Breast epithelium (tissue), 4 donors: ENCODE measurements at places on chromosomes 7 and 10.

DNA sequence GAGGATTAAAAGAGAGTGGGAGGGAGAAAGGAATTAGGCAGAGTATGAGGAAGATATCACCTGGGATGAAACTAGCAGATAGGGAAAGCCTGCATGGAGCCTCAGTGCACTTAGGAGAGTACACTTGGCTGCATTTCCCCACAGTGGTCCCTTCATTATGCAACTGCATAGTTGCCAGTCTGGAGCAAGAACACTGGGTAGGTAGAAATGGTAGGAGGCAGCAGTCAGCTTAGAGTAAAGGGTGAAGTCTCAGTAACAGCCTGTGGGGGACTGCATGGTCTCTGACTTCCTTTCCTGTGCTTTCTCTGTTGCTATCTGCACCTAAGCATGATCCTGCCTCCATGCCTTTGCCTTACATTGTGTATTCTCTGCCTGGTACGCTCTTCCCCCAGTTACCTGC, 14.0 kb upstream of the PCGF5 start:
- no peak for DNase-seq
- H3K36me3 ChIP-seq = no peaks in the 10 kb centered on the region
- no peaks in the 10 kb centered on the region for H3K4me1 ChIP-seq
- no peak overlapping the region for H3K27ac ChIP-seq
- no peaks in the 10 kb centered on the region for H3K27me3 ChIP-seq

GRCh38 chr7:82317257-82317721, 126.3 kb downstream of the CACNA2D1 start:
- no peaks in the 10 kb centered on the region for H3K4me1 ChIP-seq
- H3K27ac ChIP-seq = no peak overlapping the region
- H3K36me3 ChIP-seq = no peaks in the 10 kb centered on the region
- no peak overlapping the region for H3K4me3 ChIP-seq
- no peaks in the 10 kb centered on the region for H3K27me3 ChIP-seq

- H3K27me3 ChIP-seq = no peaks in the 10 kb centered on the region
- no peaks in the 10 kb centered on the region for H3K4me1 ChIP-seq
- no peak overlapping the region for H3K27ac ChIP-seq
- no peaks in the 10 kb centered on the region for H3K36me3 ChIP-seq
These were observed 125.9 kb downstream of the GRK5 start for GRCh38 chr10:119333146-119333792.

DNA sequence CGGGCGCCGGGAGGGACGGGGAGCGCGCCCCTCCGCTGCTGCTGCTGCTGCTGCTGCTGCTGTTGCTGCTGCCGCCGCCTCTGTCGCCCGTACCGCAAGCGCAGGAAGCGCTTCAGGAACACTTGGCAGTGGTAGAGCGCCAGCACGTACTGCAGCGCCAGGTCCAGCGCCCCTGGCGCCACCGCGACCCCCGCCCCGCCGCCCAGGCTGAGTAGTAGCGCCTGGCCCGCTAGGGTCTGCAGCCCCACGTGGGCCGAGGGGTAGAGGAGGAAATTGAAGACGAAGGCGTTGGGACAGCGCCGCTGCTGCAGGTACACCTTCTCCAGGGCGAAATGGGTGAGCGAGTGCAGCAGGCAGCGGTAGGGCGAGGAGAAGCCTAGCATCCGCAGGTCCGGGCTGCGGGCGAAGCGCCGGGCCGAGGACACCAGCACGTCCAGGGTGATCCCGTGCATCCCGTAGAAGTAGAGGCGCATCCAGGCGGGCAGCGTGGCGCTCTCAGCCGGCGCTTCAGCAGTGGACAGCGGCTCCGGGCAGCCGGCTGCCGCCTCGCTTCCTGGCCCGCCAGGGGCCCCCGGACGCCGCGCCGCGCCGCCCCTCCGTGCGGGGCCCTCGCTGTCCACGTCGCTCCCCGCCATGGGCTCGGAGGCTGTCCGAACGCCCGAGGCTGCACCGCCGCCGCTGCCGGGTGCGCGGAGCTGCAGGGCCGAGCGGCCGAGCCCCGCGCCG, at the start of gene TMEM229A:
Gene TMEM229A (minus strand): TSS at position 699 of the 726 bp plus-strand sequence. CDS start 64 bp downstream, at position 635.
- H3K27ac ChIP-seq = no peak within 1 kb of the TSS
- H3K36me3 ChIP-seq = no peaks in the 10 kb centered on the region
- H3K4me1 ChIP-seq = peaks cover 6% of the 10 kb centered on the region
- peak within 1 kb of the TSS; percentile 65 for H3K4me3 ChIP-seq

GRCh38 chr10:3877211-3878000, 92.4 kb upstream of the KLF6 start:
- H3K36me3 ChIP-seq = no peaks in the 10 kb centered on the region
- no peaks in the 10 kb centered on the region for H3K4me1 ChIP-seq
- no peaks in the 10 kb centered on the region for H3K27me3 ChIP-seq
- H3K27ac ChIP-seq = no peak overlapping the region
- DNase-seq = no peak

- H3K27ac ChIP-seq = no peak overlapping the region
- no peaks in the 10 kb centered on the region for H3K36me3 ChIP-seq
- no peaks in the 10 kb centered on the region for H3K4me1 ChIP-seq
- no peaks in the 10 kb centered on the region for H3K27me3 ChIP-seq
These were observed 106.2 kb upstream of the KCTD7 start for GRCh38 chr7:66522518-66522917.

DNA sequence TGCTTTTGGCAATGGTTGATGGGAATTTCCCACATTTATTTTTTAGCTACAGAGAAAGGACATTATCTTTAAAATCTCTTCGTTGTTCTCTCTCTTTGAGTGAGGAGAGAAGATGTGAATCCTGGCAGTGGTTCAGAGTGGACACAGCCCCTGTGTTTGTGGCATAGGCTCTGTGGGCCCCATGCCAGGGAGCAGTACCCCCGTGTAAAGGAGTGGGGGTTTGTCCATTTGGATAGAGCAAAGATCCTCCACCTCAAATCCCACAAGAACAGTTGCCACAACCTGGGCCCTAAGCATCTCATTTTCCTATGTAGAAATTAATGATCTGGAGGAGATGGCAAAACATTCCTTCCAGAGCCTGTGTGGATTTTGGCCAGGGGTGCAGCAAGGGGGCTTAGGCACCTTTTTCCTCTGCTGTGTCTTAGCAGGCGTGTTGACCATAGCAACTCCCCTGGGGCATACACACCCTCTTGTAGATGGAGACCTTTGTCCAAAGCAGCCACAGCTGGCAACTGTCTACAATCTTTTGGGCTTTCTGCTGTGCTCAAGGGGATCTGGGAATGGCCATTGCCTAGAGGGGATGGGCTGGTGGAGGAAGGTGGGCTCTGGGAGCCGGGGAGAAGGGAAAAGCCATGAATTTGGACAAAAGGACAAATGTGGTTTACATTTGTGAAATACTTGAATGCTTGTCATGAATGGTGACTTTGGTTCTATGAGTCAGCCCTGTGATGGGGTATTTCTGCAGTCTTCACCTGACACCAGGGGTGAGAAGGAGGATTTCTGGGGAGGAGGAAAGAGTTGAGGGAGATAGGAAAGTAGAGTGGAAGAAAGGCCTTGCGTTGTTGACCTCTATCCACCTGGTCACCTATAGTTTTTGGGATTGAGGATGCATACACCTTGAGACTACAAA, 92.0 kb downstream of the TCF7L2 start:
- H3K36me3 ChIP-seq = no peaks in the 10 kb centered on the region
- H3K4me3 ChIP-seq = no peak overlapping the region
- no peaks in the 10 kb centered on the region for H3K27me3 ChIP-seq
- DNase-seq = no peak
- peaks cover 8% of the 10 kb centered on the region for H3K4me1 ChIP-seq
- H3K27ac ChIP-seq = peak overlapping the region; percentile 80

DNA sequence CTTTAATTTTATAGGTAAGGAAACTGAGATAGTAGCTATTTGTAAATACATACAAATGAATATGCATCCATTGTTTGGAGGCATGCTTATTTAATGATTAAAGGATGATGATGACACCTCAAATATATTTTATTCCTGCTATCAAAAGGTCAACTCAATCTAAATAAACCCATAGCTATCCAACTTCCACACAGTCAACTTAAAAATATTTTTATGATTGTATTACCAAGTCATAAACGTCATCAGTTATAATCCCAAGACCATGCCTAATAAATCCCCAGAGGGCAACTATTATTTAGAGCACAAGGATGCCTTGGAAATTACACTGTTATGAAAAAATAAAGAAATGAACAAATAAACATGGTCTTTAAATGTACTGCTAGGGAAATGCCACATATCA, 102.1 kb downstream of the MPP7 start:
- H3K27me3 ChIP-seq = no peaks in the 10 kb centered on the region
- no peak overlapping the region for H3K4me3 ChIP-seq
- DNase-seq = no peak
- H3K4me1 ChIP-seq = no peaks in the 10 kb centered on the region

DNA sequence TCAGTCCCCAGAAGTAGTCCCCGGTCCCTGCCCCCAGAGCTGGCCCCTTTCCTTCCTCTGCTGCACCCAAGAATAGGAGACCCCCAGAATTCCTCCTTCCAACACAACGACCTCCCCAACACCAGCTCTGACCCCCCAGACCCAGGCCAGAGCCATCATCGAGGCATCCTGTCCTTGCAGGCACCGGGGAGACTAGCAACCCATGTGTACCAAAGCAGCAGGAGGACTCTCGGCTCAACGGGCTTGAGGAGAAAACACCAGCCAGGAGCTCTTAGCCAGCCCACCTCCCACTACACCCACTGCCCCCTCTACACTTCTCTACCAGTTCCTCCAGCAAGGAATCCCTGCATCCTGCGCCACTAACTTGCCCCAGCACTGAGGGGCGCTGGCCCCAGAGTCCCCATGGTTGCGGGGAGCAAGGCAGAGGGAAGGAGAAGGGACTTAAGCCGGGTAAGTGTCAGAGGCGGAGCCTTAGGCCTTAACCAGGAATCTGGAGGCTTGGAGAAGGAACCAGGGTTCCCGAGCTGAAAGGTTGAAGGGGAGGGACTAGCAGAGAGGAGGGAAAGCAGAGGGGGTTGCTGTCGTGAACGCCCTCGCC, 3.9 kb downstream of the GRID1 start:
- H3K4me1 ChIP-seq = peaks cover 7% of the 10 kb centered on the region
- no peak for DNase-seq
- no peaks in the 10 kb centered on the region for H3K36me3 ChIP-seq
- no peak overlapping the region for H3K27ac ChIP-seq
- peaks cover 44% of the 10 kb centered on the region for H3K27me3 ChIP-seq
- H3K4me3 ChIP-seq = no peak overlapping the region

GRCh38 chr10:4720463-4720862, 105.5 kb upstream of the AKR1E2 start:
- no peak overlapping the region for H3K27ac ChIP-seq
- no peaks in the 10 kb centered on the region for H3K4me1 ChIP-seq
- no peaks in the 10 kb centered on the region for H3K27me3 ChIP-seq
- H3K4me3 ChIP-seq = no peak overlapping the region
- DNase-seq = no peak
- no peaks in the 10 kb centered on the region for H3K36me3 ChIP-seq

- no peaks in the 10 kb centered on the region for H3K27me3 ChIP-seq
- H3K4me1 ChIP-seq = no peaks in the 10 kb centered on the region
- H3K27ac ChIP-seq = no peak overlapping the region
- H3K36me3 ChIP-seq = no peaks in the 10 kb centered on the region
- H3K4me3 ChIP-seq = no peak overlapping the region
These were observed 63.1 kb downstream of the CARD11 start for GRCh38 chr7:2980401-2981102.

GRCh38 chr7:19317461-19317860, 172.2 kb upstream of the FERD3L start:
- H3K36me3 ChIP-seq = no peaks in the 10 kb centered on the region
- H3K4me1 ChIP-seq = no peaks in the 10 kb centered on the region
- DNase-seq = no peak
- no peak overlapping the region for H3K27ac ChIP-seq
- H3K4me3 ChIP-seq = no peak overlapping the region

DNA sequence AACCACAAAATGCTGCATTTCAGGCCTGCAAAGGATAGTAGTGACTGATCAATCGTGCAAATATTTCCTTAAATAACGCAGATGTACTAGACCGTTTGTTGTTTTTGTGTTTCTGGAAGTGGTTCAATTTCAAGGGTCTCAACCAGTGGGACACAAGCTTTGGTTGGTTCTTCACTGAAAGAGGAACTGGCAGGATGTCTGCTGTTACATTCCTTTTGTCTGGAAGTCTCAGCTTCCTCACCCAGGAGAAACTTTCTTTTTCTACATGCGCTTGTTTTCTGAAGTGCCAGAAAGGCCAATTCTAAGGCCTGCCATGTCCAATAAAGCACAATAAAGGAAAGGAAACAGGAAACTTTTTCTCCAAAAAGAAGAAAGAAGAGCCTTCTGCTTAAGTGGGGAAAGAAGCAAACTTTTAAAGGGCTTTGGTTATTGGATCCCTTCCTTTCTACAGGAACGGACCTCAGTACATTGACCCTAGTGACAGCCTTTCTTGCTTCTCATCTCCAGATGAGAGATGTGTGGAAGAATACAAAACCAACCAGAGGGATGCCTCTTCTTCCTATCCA, 4.1 kb downstream of the DKK1 start:
- H3K36me3 ChIP-seq = no peaks in the 10 kb centered on the region
- no peak for DNase-seq
- H3K27me3 ChIP-seq = peaks cover 20% of the 10 kb centered on the region
- no peak overlapping the region for H3K4me3 ChIP-seq
- no peaks in the 10 kb centered on the region for H3K4me1 ChIP-seq

DNA sequence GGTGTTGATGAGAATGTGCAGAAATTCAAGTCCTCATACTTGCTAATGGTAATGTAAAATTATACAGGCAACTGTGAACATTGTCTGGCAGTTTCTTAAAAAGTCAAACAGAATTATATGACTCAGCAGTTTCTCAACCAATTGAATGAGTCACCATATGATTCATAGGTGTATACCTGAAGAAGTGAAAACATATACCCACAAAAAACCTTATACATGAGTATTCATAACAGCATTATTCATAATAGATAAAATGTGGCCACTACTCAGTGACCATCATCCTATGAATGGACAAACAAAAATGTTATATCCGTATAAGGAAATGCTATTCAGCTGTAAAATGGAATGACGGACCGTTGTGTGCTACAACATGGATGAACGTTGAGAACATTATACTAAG, 253.5 kb downstream of the MALRD1 start:
- H3K36me3 ChIP-seq = no peaks in the 10 kb centered on the region
- H3K4me1 ChIP-seq = no peaks in the 10 kb centered on the region
- no peak for DNase-seq
- no peak overlapping the region for H3K27ac ChIP-seq

- no peaks in the 10 kb centered on the region for H3K27me3 ChIP-seq
- no peak overlapping the region for H3K27ac ChIP-seq
- no peaks in the 10 kb centered on the region for H3K36me3 ChIP-seq
- H3K4me1 ChIP-seq = no peaks in the 10 kb centered on the region
These were observed 319.3 kb upstream of the LRGUK start for GRCh38 chr7:133807624-133808492.

- no peaks in the 10 kb centered on the region for H3K27me3 ChIP-seq
- no peak overlapping the region for H3K27ac ChIP-seq
- peak overlapping the region; percentile 99 for H3K4me3 ChIP-seq
- no peaks in the 10 kb centered on the region for H3K36me3 ChIP-seq
- H3K4me1 ChIP-seq = no peaks in the 10 kb centered on the region
These were observed 908 bp downstream of the NOM1 start for GRCh38 chr7:156950381-156950858.

DNA sequence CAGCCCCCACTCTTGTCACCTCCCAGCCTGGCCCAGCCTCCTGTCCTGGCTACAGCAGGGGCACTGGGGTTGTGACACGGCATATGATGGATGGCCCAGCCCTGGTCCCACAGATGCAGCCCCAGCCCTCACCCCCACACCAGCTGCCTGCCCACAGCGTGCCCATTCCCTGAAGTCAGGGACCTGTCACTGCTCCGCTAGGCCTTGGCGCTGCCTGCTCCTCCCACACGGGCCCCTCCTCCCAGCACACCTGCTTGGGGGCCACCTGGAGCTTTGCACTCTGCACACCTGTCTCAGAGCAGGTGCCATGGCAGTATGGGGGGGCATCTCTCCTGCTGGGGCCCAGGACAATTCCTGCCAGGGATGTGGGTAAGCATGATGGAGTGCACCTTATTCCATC, 3.5 kb downstream of the GCK start:
- no peak overlapping the region for H3K4me3 ChIP-seq
- H3K27me3 ChIP-seq = no peaks in the 10 kb centered on the region
- H3K27ac ChIP-seq = no peak overlapping the region
- no peak for DNase-seq
- H3K4me1 ChIP-seq = no peaks in the 10 kb centered on the region
